ENCODE measurements at places on chromosomes 3 and 15. TPM values are rescaled to one million over a fixed set of nuclear protein-coding genes. Genes with fewer than 3 reads are reported as not detected.

PP2D1 gene
- total RNA-seq: not detected

- H3K27me3 ChIP-seq: no peaks in the 10 kb centered on the region
- no peak overlapping the region for H3K4me3 ChIP-seq
- H3K36me3 ChIP-seq: no peaks in the 10 kb centered on the region
- peaks cover 13% of the 10 kb centered on the region for H3K4me1 ChIP-seq
These were observed 174.3 kb upstream of the ZBTB20 start for GRCh38 chr3:115321400-115321805.

GRCh38 chr3:81816473-81817250 lies 55.2 kb upstream of the GBE1 start:
- H3K27me3 ChIP-seq: no peaks in the 10 kb centered on the region
- DNase-seq: no peak
- no peak overlapping the region for H3K4me3 ChIP-seq

FGF7 gene
- not detected for total RNA-seq

GRCh38 chr3:186180151-186180550 lies 71.3 kb upstream of the ETV5 start:
- no peak overlapping the region for H3K27ac ChIP-seq
- H3K27me3 ChIP-seq: no peaks in the 10 kb centered on the region
- H3K36me3 ChIP-seq: no peaks in the 10 kb centered on the region
- no peak overlapping the region for H3K4me3 ChIP-seq
- no peaks in the 10 kb centered on the region for H3K4me1 ChIP-seq
- DNase-seq: no peak

DNA sequence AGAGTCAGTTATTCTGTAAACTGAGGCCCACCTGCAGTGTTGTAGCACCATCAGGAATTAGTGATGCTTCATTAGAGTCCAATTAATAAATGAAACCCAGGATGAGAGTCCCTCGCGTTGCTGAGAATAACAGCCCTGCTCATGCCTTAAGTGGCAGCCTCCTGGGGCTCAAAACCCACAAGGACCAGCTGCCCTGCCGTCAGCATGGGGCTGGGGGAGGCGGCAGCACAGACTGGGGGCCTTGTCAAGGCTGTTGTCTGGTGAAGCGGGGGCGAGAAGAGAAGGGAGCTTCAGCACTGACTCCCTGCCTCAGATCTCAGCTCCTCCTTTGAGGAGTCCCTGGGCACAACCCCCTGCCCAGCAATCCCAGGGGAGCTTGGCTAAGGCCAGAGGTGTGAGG lies 21.0 kb downstream of the CCDC33 start:
- H3K27me3 ChIP-seq: no peaks in the 10 kb centered on the region
- no peak overlapping the region for H3K4me3 ChIP-seq
- H3K4me1 ChIP-seq: no peaks in the 10 kb centered on the region
- DNase-seq: no peak
- no peak overlapping the region for H3K27ac ChIP-seq
- no peaks in the 10 kb centered on the region for H3K36me3 ChIP-seq

GRCh38 chr15:37095770-37096557 lies 4.4 kb downstream of the MEIS2 start:
- H3K4me3 ChIP-seq: peak overlapping the region; percentile 92
- H3K27me3 ChIP-seq: no peaks in the 10 kb centered on the region
- peak overlapping the region; percentile 50 for H3K27ac ChIP-seq
- peak; percentile 56 for DNase-seq

GRCh38 chr15:83081256-83082014 lies 14.4 kb upstream of the BTBD1 start:
- H3K27ac ChIP-seq: no peak overlapping the region
- no peaks in the 10 kb centered on the region for H3K36me3 ChIP-seq
- no peak overlapping the region for H3K4me3 ChIP-seq
- H3K4me1 ChIP-seq: no peaks in the 10 kb centered on the region

- H3K27me3 ChIP-seq: peaks cover 6% of the 10 kb centered on the region
- no peaks in the 10 kb centered on the region for H3K4me1 ChIP-seq
- no peaks in the 10 kb centered on the region for H3K36me3 ChIP-seq
- no peak for DNase-seq
- H3K27ac ChIP-seq: no peak overlapping the region
These were observed 2.3 kb downstream of the CYP8B1 start for GRCh38 chr3:42873221-42873982.

DNA sequence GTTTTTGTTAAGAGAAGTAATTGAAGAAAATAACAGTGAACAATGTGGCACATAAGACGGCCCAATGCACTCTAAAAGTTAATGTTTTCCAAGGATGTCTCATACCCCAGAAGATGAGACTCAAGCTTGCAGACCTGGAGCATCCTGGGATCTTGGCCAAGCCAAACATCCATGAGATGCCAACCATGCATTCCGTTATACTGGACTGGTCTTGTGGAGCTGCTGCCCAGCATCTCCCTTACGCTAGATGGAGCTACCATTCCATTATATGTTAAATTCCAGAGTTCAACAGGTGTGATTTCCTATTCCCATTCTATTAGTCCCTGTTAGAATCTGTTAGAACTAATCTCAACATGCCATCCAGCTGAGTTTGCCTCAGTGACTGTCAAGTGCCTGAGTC lies 181.8 kb downstream of the PDCD6IP start:
- H3K36me3 ChIP-seq: no peaks in the 10 kb centered on the region
- H3K4me3 ChIP-seq: no peak overlapping the region
- peaks cover 2% of the 10 kb centered on the region for H3K27me3 ChIP-seq
- H3K4me1 ChIP-seq: no peaks in the 10 kb centered on the region
- peak; percentile 31 for DNase-seq
- no peak overlapping the region for H3K27ac ChIP-seq

GRCh38 chr15:88805031-88805780 lies 2.0 kb downstream of the ACAN start:
- no peaks in the 10 kb centered on the region for H3K36me3 ChIP-seq
- no peak for DNase-seq
- H3K4me1 ChIP-seq: no peaks in the 10 kb centered on the region
- no peak overlapping the region for H3K27ac ChIP-seq

ITGA11 gene
- total RNA-seq: 0.18 TPM

DGKG gene
- total RNA-seq: not detected

MASP1 gene
- 0.31 TPM for total RNA-seq

GRCh38 chr3:127445581-127446343 lies 144.8 kb downstream of the TPRA1 start:
- no peak overlapping the region for H3K4me3 ChIP-seq
- H3K36me3 ChIP-seq: no peaks in the 10 kb centered on the region
- no peaks in the 10 kb centered on the region for H3K27me3 ChIP-seq

- H3K4me1 ChIP-seq: peaks cover 6% of the 10 kb centered on the region
- DNase-seq: no peak
- H3K27me3 ChIP-seq: no peaks in the 10 kb centered on the region
- no peak overlapping the region for H3K27ac ChIP-seq
These were observed 11.2 kb upstream of the ATP11B start for GRCh38 chr3:182782149-182782548.

GRCh38 chr3:114879059-114880031 lies 267.7 kb downstream of the ZBTB20 start:
- no peak overlapping the region for H3K4me3 ChIP-seq
- DNase-seq: peak; percentile 16
- H3K36me3 ChIP-seq: no peaks in the 10 kb centered on the region
- no peaks in the 10 kb centered on the region for H3K27me3 ChIP-seq

Measured in endothelial cell of umbilical vein (primary cell).